ENCODE measurements at places on chromosomes 7 and 10.

DNA sequence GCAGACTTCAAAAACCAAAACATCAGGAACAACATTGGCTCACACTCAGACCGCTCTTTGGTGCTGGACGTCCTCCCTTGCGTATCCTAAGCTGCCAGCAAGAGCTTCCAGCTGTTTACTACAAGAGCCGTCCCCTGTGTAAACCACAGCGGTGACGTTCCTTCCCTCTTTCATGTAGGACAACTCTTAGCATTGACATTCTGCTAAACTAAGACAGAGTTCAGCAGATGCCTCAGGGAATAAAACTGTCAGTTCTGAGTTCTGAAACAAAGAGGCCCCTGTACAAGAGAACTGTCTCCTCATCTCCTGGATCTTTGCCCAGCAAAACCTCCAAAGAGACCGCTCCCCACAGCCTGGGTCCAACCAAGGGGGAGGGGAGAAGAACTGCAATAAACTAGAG is 57.8 kb upstream of the OPALIN start:
- no peak for DNase-seq

DNA sequence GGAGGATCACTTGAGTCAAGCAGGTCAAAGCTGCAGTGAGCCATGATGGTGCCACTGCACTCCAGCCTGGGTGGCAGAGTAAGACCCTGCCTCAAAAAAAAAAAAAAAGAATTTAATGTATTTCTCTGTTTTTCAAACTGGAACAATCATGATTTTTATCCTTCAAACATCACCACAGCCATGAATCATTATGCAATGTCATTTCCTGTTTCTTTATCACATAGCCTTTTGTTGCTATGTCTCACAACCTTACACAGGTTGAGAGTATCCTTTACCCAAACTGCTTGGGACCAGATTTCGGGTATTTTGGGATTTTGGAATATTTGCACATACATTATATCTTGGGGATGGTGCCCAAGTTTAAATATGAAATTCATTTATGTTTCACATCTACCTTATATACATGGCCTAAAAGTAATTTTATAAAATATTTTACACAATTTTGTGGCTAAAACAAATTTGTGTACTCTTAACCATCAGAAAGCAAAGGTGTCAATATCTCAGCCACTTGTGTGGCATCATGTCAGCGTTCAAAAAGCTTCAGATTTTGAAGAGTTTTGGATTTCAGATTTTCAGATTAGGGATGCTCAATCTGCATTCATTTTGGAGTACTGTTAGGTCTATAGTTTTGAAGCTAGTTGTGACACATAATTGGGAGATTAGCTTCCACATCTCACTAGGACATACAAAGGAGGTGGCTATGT is 8.2 kb downstream of the NT5C3A start:
- DNase-seq, result no peak

DNA sequence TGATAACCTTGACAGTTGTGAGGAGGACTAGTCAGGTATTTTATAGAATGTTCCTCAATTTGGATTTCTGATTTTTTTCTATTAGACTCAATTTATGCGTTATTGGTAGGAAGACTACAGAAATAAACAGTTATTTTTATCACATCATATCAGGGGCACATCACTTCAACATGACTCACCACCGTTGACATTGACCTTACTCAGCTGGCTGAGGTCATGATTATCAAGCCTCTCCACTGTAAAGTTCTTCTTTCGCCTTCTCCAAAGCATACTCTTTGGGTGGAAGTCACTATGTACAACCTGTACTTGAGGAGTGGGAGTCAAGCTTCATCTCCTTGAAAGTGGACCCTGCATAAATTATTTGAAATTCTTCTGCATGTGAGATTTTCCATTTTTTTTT is 194.3 kb upstream of the IGFBP3 start:
- DNase-seq, result no peak

DNA sequence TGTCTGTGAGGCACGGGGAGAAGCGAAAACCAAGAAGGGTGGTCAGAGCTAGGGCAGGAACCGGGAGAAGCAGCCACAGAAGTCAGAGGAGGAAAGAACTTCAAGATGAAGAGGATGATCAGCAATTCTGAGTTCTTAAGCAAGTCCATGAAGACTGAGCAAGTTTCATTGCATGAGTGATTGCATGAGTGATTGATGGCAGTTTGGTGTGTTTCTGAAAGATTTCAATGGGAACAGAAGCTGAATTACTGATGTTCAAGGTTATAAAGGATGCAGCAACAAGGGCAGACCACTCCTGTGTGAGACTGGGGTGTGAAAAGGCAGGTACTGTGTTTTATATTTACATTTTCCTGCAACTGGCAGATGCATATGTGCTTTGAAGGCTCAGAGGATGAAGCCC is 35.4 kb downstream of the CCNY start:
- DNase-seq, result no peak

DNA sequence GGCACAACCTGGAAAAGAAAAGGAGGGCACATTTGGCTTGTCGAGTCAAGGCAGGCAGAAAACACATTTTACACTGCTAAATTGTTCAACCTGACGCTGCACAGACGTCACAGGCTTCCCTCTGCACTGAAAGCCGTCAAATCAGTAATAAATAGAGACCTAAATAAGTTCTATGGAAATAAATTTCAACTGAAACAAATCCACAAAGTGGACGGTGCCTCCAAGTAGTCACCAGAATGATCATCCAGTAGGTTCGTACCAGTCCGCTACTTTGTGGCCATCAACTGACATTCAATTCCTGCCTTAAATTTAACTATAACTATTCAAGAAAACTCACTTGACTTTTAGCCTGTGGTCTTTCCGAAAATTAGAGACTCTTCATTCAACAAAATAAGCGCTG is 49.0 kb downstream of the NPVF start:
- DNase-seq, result no peak

DNA sequence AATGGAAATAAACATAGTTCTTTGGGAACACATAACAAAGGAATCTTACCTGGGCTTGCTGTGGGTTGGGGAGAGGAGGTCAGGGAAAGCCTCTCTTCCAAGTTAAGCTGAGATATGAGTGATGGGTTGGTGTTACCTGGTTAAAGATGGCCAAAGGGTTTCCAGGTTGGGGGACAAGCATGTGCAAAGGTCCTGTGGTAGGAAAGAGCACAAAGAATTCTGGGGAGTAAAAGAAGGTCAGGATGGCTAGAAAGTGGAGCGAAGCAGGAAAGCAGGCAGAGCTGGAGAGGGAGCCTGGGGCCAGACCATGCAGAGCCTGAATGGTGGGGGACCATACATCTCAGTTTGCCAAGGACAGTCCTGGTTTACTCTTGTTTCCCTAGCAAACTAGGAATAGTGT is 133.2 kb downstream of the CFAP58 start:
- no peak for DNase-seq

DNA sequence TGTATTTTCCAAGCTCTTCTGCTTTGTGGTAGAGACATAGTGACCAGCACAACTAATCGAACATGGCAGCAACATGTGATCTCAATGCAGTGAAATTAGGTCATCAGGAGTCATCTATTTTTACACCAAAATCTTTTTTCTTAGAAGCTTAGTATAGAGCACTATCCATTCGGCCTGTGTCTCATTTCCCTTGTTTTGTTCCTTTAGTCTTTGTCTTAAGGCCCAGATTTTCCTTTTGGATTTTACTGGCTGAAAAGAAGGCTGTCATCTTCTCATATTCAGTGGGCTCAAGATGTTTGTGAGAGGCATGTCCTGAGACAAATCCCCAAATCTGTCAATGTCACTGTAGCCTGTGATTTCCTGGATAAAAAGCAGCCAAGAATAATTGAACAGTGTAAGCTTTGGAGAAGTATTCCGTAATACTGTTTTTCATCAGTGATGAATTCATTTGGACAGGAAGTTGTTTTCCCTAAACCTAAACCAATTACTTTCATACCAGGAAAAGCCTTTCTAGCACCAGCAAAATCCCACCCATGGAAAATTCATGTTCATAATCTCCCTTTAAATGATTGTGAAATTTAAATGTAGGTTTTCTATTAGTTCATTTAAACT is 55.2 kb downstream of the MAGI2 start:
- no peak for DNase-seq

DNA sequence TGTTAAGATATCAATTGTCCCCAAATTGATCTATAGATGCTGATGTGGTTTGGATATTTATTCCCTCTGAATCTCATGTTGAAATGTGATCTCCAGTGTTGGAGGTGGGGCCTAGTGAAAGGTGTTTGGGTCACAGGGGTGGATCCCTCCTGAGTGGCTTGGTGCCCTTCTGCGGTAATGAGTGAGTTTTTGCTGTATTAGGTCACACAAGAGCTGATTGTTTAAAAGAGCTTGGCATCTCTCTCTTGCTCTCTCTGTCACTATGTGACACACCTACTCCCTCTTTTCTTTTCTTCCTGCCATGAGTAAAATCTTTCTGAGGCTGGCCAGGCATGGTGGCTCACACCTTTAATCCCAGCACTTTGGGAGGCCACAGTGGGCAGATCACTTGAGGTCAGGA is 98.2 kb upstream of the KAT6B start:
- DNase-seq, result no peak

DNA sequence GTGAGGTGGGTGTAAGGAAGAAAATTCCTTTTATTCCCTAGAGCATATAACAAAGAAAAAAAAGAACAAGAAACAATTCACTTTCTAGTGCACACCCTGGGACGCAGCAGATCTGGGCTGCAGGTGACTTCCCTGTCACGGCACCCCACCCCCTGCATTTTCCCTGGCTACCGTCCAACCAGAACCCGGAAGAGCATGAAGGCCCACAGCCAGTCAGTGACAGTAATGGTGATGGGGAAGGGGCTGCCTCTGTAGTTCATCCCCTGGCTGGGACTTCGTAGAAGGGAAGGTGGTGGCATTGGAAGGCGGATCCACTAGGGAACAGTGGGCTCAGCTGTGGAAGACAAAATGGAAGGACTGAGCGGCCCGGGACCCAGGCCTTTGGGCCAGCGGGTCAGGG is 236.7 kb downstream of the BUB3 start:
- no peak for DNase-seq

DNA sequence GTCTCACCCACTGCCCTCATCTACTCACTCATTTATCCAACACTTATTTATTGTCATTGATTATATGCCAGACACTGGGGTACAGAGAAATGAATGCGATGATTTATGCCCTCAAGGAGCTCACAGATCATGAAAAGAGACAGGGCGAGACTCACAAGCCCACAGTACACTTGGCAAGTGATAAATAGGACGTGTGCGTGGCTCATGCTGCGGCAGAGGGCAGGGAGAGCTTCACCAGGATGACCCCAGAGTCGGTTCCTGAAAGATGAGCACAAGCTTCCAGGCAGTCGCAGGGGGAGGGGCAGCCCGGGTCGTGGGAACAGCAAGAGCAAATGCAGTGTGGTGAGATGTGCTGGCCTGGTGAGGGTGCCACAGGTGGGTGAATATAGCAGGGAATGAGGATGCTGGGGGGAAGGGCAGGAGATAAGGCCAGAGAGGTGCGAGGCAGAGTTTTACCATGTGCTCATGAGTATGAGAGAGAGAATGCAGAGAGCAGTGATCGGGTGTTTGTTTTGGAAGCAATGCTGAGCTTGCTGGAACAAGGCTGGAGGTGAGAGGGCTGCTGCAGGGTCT is 70.9 kb downstream of the ATXN7L1 start:
- DNase-seq, result no peak

- DNase-seq, result no peak
Observed at GRCh38 chr7:108247614-108248013, 117.5 kb upstream of the LAMB4 start.

- no peak for DNase-seq
Observed at GRCh38 chr10:23413629-23414089, 25.2 kb upstream of the OTUD1 start.

- DNase-seq, result no peak
Observed at GRCh38 chr10:48697091-48697490, 12.4 kb downstream of the WDFY4 start.

DNA sequence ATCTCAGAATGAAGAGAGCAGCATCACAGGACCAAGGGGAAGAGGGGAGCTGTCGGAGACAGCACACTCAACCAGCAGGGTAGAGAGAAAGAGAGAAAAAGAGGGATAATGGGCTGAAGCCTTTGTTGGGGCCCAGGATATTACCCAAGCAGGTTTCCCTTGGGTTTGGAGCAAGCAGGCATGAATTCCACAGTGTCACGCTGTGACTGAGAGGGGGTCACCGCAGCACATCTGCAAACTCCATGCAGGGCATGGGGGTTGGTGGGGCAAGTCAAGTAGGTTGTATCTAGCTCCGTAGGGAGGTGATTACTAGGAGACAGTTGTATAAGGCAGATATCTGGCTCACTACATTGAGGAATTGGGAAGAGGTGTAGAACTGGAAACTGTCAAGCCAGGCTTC is 42.2 kb upstream of the SEMA3E start:
- no peak for DNase-seq

GRCh38 chr7:38232502-38233366 is 40.7 kb downstream of the TARP start:
- DNase-seq, result no peak

DNA sequence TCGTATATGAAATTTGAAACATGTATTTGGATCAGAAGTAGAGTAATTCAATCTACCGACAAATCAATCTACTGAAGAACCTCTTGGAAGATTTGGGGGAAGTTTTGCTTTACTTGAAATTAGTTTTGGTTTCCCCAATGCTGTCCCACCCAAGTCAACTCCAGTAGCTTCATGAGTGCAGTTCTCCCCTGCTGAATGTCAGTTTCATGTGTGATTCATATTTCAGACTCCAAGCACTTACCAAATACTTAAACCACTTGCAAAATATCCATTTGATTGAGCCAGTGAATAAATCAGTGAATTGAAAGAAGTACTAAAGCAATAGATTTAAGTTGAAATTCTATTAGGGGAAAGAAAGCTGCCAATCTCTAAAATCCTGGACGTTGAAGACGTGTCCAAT is 9.3 kb downstream of the CALML5 start:
- DNase-seq, result no peak

GRCh38 chr10:78600740-78601139 is 468.0 kb upstream of the ZMIZ1 start:
- no peak for DNase-seq

- DNase-seq, result no peak
Observed at GRCh38 chr10:124308811-124309210, 109.9 kb downstream of the OAT start.

DNA sequence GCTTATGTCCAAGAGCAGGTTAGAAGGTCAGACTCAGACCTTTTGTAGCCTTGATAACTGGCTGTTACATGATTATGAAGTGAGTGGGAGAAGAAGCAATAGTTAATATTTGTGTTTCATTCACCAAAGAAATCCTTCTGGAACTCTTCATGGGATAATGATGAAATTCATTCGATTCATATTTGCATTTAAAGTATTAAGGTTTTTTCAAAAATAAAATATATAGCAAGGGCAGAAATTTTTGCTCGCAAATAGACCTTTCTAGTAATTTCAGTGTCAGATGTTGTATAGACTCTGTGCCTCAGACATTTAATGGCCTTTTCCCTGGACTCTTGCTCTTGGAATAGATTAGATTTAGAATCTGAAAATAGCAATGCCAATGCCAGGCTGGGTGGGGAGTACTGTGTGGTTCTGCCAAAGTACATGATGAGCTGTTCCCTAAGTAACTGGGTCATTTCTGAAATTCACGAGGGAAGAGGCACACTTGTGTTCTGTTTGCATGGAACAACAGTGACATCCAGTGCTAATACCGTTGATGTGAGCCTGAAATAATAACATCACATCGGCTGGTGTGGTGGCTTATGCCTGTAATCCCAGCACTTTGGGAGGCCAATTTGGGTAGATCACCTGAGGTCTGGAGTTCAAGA is 119.2 kb downstream of the MBL2 start:
- no peak for DNase-seq

GRCh38 chr7:2706685-2707126 is 18.7 kb downstream of the AMZ1 start:
- no peak for DNase-seq
